ENCODE measurements at places on chromosomes 12 and 14.
A peak's percentile ranks its signal among the peaks of the same experiment; 100 is the strongest.

DNA sequence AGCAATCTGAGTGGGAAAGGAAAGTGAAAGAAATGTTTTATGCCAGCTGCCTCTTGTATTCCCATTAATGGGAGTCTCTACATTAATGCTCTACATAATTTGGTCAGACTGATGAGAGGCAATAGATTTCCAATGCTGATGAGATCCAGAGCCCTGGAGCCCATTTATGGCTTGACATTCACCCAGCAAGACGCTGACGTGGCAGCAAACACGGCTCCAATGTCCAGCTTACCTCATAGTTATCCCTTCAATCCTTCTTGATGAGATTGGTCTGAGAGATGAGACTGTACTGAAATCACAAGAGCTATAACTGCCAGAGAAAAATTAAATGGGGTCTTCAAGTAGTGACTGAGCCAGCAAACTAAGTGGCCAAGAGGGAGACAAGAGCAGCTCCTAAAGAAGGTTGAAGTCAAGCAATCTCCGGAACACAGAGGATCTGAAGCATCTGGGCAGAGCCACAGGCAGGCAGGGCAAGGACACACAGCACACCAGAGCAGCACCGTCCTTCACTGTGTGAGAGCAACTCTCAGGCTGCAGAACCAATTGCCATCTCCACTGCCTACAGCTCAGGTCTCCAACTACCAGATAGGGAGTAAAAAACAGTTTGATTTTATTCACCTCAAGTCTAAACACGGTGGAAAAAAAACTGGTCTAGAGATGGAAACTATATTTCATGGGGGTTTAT is 7.3 kb upstream of the MYO1A start:
- DNase-seq = no peak

- DNase-seq = no peak
Observed at GRCh38 chr12:115322275-115322674, 638.3 kb upstream of the TBX3 start.

- DNase-seq = no peak
Observed at GRCh38 chr14:48140804-48141203, 465.4 kb upstream of the MDGA2 start.

- no peak for DNase-seq
Observed at GRCh38 chr12:75130811-75131210, 78.8 kb downstream of the KCNC2 start.

- DNase-seq = peak; percentile 37
Observed at GRCh38 chr12:45273717-45274271, 57.9 kb downstream of the ANO6 start.

DNA sequence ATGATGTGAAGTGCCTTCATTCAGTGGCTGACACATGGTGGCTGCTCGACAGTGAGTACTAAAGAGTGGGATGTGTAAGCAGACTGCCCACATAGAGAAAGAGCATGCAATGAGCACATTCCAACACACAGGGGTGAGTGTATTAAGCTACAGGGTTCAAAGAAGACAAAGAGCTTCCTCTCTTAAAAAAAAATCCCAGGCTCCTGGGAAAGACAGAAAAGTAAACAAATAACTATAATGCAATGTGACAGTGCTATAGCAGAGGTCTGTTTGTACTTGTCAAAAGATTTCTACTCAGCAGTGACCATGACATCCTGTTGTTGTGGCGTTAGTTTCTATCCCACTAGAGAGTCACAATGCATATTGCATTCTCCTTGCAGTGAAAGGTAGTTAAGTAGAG is 12.4 kb upstream of the PCNX1 start:
- no peak for DNase-seq

DNA sequence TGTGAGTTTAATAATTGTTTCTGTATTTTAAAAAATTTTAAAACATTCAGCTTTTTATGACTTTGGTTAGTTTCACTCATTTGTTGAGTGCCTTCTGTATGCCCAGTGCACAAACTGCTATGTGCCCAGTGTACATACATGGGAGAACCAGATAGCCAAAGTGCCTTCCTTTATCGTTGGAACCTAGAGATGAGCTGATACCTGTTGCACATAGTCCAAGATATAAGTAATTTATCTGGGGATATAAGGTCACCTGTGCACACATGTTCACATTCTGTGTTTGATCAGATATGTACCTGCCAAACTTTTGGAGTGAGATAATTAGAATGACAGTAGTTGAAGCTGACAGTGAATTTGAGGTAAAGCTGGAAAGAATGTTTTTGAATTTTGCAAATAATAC is 37.9 kb downstream of the RAB21 start:
- DNase-seq = no peak

- no peak for DNase-seq
Observed at GRCh38 chr12:31855427-31855826, 103.8 kb upstream of the RESF1 start.

DNA sequence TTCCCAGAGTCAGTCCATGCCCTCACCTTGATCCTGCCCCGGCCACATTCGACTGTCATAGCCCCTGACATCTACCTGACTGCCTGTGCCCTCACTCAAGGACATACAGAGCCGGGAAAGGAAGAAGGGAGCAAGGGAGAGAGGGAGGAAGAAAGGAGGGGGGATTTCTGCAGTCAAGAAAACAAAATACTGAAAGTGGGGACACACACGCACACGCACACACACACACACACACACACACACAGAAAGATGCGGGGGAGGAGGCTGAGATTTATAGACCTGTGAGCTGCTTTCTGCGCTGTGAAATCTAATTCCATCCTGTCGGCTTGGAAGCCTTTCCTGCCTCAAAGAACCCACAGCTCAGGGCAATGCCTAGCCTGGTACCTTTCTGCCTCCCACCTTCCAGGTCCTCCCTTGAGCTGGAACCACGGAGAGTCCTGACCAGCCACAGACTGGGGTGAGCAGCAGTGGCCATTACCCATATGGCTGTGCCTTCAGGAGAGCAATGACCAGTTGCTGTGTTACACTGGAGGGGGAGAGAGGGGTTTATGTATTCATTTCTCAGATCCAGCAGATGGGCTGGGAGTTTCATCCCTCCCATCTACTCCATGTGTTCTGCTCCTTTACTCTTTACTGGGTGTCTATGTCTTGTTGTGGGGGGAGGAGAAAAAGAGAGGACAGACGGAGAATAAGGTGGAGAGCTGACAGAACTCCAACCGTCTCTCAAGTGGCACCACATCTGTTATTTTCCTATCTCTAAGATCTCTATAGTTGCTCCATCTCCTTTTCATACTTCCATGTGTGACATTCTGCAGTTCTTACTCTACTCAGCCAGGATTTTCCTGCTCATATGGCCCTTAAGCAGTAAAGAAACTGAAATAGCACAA is 12.9 kb downstream of the C14orf93 start:
- DNase-seq = no peak

GRCh38 chr14:92039719-92040430 is at the start of gene TRIP11:
TRIP11 (minus strand) TSS chr14:92040059; CDS start chr14:92039685, 374 bp downstream.
- DNase-seq = peak; percentile 93

DNA sequence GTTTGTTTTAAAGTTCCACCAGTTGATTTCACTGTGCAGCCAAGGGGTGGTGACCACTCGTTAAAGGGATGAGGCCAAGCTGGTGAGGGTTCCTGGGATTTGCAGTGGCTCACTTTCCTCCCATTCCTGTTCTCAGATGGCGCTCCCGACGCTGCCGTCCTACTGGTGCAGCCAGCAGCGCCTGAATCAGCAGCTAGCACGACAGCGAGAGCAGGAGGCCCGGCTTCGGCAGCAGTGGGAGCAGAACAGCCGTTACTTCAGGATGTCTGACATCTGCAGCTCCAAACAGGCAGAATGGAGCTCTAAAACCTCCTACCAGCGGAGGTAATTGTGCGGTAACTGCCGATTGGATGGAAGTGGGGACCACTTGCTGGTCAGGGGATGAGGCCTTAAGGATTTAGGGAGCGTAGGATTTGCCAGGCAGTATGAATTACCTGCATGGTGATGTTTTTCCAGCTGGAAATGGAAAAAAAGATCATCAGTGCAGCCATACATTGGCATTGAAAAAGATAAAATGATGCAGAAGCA is 2.9 kb downstream of the TCHP start:
- no peak for DNase-seq

DNA sequence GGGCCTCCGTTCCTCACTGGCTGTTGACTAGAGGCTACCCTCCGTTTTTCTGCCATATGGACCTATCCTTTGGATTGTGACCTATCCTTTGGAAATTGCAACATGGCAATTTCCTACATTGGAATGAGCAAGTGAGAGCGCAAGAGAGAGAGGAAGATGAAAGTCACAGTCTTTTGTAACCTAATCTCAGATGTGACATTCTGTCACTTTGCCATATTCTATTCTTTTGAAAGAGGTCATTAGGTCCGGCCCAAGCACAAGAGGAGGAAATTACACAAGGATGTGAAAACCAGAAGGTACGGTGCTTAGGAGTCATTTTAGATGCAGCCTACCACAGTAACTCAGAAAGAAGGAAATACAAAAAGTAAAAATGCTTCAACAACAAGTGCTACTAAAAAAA is 47.3 kb upstream of the SRP54 start:
- DNase-seq = no peak

DNA sequence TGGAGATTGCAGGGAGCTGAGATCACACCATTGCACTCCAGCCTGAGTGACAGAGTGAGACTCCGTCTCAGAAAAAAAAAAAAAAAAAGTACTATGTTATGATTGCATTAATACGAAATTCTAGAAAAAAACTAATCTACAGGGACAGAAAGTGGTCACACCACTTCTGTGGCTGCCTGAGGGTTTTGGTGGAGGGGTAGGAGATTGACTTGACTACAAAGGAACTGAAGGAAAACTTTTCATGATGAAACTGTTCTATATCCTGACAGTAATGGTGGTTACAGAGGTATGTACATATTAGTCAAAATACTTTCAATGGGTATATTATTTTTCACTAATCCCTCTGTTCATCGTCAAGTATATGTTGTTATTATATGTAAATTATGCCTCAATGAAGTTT is 42.1 kb downstream of the FOXN3 start:
- DNase-seq = no peak

DNA sequence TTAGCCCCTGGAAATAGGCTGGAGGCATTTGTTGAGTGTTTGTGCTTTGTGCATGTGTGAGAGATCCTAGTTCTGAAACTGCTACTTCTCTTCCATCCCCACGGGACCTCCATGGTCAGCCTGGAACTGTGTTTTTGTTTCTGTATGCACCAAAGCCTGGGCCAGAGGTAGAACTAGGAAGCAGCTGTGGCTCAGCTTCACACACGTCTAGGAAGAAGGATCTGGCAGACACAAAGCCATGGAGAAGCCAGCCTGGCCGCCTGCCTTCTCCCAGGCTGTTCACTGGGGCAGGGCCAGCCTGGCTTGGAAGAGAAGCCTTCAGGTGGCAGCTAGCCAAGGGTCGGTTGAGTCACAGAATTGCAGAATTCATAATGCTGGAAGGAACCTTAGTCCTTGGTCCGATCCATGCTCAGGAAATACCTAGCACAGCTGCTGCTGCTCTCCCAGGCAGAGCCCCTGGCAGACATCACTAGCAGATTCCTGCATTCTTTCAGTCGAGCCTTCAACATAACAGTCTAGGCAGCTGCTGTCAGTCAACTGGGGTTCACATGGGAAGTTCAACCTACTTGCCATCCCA is 27.0 kb downstream of the RIN3 start:
- DNase-seq = no peak

DNA sequence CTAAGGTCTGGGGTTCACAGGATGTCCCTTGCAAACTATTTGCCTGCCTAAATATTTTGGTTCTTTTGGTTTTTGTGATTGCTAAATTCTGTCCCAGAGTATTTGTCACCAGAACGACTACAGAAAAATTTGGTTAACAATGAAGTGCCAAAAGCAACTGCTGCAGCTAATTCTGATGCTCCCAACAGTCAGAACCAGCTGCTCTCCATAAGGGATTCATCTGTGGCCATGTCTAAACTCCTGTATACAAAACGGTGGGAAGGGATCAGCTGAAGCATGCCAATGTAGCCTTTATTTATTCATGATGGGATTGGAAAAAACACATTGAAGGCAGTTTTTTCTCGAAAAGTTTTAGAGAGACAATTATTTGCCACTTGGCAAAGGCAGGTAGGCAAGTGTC is 29.3 kb upstream of the PELI2 start:
- DNase-seq = no peak

- no peak for DNase-seq
Observed at GRCh38 chr14:28931999-28932398, 165.4 kb downstream of the FOXG1 start.

DNA sequence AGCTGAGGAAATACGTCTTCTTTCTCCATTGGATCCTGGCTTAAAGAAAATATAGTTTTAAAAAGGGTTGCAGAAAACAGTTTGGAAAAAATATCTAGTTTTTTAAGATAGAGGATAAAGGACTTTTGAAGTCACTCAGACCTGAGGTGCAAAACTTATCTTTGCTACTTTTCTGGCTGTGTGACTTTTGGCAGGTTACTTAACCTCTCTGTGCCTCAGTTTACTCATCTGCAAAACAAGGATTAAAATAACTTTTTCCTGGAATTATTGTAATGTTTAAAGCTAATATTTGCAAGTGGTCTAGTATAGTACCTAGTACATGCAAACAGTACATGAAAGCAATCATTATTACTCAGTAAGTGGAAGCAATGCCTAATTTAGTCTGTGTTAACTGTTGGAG is 176.8 kb downstream of the TBX5 start:
- DNase-seq = no peak

DNA sequence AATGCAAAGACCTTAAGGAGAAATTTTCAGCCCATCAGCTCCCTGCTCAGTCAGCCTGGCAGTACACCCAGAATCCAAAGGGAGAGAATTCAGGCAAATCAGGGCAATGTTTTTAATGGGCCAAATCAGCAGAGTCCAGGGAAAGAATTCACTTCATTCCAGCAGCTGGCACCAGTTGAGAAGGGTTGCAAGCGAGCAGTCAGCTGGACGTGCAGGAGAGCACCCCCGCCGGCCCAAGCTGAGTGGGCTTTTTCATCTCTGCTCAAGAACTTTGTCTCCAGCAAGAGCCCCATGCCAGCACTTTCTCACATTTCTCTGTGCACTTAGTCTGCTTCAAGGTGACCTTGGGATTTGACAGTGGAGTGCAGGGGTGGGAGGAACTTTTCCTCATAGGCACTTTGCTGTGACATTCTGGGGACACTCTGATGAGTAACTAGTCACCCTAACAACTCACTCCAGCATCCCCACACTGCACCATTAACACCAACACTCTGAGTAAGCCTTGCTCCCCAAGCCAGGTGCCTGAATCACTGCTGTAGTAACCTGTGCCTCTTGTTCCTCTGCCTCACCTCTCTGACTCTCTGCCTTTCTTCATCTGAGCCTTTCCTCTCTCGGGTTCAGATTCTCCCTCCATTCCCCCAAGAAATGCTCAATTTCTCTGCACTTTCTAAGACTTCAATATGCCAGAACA is 2.2 kb downstream of the ENDOU start:
- DNase-seq = no peak

Data from ELF-1 (cell line).